ENCODE measurements at places on chromosomes 7 and 10.

- DNase-seq, result no peak
Measured at GRCh38 chr7:20301311-20301939, 29.3 kb upstream of the ITGB8 start.

- DNase-seq, result no peak
Measured at GRCh38 chr7:150375662-150376521, 3.2 kb upstream of the ZNF775 start.

- DNase-seq, result no peak
Measured at GRCh38 chr7:98372993-98373392, 27.9 kb downstream of the BAIAP2L1 start.

DNA sequence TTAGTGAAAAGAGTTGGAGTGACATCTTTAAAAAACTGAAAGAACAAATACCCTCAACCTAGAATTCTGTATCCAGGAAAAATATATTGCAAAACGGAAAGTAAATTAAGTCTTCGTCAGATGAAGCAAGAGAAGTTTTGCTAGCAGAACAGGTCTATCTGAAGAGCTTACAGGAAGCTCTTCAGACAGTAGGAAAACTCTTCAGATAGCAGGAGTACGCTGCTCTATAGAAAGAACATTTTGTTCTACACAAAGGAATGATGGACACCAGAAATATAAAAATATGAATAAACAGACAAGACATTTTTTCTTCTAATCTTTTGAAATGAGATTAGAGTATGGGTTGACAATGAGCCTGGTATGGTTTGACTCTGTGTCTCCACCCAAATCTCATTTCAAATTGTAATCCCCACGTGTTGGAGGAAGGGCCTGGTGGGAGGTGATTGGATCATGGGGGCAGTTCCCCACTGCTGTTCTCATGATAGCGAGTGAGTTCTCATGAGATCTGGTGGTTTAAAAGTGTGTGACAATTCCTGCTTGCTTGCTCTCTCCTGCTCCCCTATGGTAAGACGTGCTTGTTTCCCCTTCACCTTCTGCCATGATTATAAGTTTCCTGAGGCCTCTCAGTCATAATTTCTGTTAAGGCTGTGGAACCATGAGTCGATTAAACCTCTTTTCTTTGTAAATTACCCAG, 567.3 kb downstream of the AUTS2 start:
- DNase-seq, result no peak

GRCh38 chr10:97939446-97939990, 89.9 kb downstream of the GOLGA7B start:
- no peak for DNase-seq

GRCh38 chr10:68075550-68076004, 494 bp upstream of the HERC4 start:
- DNase-seq, result no peak

DNA sequence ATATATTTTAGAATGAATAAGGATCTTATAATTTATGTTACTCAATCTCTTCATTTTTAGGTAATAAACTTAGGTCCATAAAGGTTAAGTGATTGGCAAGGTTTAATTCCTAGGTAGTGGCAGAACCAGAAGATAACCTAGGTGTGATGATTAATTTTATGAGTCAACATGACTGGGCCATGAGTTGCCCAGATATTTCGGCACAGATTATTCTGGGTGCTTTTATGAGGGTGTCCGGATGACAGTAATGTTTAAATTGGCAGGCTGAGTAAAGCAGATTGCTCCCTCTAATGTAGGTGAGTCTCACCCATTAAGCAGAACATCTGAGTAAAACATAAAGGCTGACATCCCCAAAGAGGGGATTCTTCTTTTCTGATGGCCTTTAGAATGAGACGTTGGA, 1349.3 kb upstream of the CELF2 start:
- no peak for DNase-seq

DNA sequence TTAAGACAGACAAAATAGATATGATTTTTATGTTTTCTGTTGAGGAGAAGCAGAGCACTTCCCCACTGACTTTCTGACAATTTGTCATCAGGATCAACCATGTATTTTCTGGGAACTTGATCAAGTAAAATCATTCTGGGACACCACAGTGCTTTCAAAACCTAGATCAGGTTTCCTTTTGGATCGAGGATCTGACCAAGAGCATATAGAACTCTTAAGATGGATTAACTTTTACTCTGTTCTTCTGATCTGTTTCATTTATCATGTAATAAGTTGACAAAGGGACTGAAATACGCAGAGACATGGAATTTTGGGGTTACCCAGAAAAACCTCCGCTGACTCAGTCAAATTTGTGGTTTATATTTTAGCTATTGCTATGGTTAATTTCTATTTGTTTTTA, 136.0 kb upstream of the WNT16 start:
- no peak for DNase-seq

- no peak for DNase-seq
Measured at GRCh38 chr7:117071551-117071950, 118.2 kb downstream of the ST7 start.

DNA sequence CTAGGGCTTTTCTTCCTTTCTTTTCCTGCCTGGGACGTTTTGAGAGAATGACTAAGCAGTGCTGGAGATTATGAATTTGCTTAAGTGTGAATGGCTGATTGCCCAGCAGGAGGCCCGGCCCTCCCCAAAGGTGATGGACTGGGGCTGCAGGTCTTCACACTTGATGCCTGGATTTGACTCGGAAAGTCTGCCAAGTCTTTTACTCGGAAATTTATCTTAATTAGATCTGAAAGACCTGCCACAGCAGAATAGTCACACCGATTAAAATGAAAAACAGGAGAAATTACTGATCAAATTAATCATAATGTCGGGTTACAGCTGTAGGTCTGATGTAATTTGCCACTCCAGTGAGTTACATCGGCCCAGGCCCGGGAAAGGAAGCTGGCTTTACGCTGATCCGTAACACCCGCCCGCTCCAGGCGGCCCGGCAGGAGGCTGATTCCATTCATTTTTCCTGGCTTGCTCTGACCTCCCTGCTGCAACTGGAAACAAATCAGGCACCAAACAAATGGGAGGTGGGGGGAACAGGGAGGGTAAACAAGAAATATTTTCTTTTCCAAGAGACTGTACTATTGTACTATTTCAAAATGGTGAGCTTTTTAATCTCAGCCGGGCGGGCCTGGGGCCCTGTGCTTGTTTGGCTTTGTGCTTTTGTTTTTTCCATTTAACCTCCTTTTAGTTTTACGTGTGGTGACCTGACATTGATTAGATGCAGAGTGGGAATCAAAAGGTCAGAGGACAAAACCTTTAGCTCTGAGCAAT, 212.4 kb upstream of the YAE1 start:
- no peak for DNase-seq

DNA sequence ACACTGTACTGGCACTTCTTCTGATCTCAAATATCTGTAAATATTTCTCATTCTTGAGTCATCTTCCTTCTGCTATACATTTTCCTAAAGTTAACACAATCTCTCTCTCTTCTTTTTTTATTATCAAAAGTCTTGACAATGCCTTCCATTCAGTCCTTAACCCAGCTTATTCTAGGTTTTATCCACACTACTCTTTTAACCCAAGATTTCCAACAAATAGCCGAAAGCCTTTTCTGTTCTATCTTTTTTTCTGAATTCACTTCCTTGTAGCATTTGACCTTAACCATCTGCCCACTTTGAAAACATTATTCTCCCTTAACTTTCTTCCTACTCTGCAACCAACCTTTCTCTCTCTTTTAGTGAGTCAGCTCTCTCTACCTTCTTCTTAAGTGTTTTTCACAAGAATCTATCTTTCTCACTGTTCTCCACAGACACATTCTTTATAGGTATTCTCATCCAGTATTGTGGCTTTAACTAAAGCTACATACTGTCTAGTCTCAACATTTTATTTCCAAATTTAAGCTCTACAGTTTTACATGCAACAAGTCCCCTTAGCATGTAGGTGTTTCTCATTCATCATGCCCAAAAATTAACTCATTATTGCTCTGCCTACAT, 915.6 kb downstream of the KCNMA1 start:
- no peak for DNase-seq

GRCh38 chr10:97879241-97879640, 29.6 kb downstream of the GOLGA7B start:
- DNase-seq, result no peak

GRCh38 chr7:136533732-136534131, 334.7 kb upstream of the CHRM2 start:
- no peak for DNase-seq

- no peak for DNase-seq
Measured at GRCh38 chr7:80357530-80357929, 154.3 kb downstream of the GNAT3 start.

DNA sequence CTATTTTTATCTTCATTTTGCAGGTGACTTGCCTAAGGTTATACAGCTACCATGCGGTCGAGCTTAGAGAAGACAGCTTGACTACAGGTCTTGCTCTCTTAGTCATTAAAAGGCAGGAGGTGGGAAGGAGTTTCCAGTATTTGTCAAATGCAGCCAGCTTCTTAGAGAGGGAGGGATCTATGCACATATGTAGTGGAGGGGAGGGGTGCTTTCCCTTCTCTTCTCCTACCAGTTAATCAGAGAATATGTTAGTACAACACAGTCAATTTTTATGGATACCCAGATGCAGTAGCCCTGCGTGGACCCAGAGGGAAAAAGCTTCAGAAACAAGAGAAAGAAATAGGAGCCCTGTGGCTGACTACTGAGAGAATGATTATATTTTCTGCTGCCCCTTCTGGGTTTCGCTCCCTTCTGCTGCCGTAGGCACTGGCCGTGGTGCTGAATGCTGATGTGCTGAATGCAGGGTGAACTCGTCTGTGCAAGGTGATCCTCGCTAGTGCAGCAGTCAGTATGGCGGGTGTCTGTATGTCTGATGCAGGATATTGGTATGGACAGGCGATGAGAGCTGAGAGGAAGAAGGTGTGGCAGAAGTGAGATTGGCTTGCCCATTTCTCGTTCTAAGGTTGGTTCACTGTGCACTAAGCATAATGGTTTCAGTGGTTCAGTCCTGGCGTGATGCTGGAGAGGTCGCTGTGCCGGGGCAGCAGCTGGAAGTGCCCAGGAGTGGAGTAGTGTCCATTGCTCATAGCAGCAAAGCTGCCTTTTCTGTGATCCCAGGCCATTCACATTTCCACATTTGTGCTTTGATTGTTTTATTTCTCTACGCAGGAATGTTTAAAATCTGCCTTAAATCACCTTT, 189.2 kb upstream of the PODXL start:
- DNase-seq, result peak; percentile 28

- no peak for DNase-seq
Measured at GRCh38 chr7:11403781-11404180, 428.2 kb downstream of the THSD7A start.

DNA sequence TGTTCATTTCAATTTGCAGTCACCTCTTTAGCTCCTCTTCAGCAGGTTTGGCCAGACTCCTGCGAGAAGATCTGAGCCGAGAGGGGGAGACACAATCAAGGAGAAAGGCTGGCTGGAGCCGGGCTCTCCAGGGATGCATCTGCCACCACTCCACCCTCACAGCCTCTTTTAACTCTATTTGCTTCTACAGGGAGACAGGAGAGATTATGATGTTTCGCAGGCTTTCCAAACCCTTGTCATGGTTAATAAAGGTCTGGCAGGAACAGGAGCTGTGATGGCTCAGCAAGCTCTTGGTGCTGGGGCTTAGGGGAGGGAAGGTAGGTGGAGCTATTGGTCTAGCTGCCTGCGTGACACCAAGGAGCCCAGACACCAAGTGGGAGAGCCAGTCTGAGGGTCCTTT, 448.1 kb upstream of the PODXL start:
- DNase-seq, result peak; percentile 16

- no peak for DNase-seq
Measured at GRCh38 chr10:124525751-124526600, 64.4 kb downstream of the LHPP start.

GRCh38 chr7:372546-372931, 82.6 kb downstream of the FOXL3 start:
- DNase-seq, result no peak

- DNase-seq, result peak; percentile 11
Measured at GRCh38 chr7:156207306-156207705, 395.0 kb upstream of the SHH start.

DNA sequence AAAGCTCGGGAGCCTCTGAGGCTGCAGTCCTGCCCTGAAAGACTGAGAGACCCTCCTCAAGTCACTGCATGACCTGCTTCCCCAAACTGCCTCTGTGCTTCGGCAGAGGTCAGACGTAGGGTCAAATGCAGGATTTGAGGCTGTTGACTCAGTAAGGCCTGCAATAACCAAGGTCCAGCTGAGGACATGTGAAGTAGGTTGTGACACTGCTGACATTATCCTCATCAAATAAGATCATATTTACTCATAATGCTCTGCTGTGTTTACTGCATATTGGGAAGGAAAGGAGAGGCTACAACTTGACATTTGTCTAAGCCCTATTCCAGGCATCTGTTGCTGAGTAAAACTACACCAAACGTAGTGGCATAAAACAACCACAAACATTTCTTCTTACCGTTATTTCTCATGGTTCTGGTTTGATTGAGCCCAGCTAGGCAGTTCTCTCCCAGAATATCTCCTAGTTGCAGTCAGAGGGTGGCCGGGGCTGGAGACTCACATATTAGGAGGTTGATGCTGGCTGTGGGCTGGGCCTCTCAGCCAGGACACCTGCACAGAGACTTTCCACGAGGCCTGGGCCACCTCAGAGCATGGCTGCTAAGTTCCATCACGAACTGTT, 122.1 kb upstream of the STK17A start:
- DNase-seq, result no peak

- DNase-seq, result no peak
Measured at GRCh38 chr10:43253461-43254198, 13.2 kb downstream of the RASGEF1A start.

DNA sequence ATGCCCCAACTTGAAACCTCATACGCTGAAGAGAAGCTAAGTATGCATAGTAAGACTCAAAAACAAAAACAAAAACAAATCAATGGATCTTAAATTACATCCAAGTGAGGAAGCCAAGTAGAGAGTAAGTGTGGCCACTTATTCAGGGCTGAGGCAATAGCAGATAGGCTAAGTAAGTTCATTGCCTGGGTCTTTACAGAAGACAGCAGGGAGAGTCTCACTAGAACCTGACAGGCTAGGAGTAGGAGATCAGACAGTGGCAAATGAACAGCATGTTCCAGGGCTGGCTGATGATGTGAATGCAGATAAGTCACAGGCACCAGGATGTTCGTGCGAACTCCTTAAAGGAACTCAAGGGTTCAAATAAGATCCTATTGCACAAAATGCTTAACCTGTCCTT, 568.6 kb downstream of the KCNMA1 start:
- no peak for DNase-seq

GRCh38 chr7:100407285-100408180, 21.0 kb downstream of the ZCWPW1 start:
- peak; percentile 83 for DNase-seq

All from SK-MEL-5 (cell line).